ENCODE measurements at places on chromosomes 16 and 17.

GRCh38 chr17:73257516-73257915 lies 4.2 kb downstream of the CPSF4L start:
- DNase-seq: no peak

DNA sequence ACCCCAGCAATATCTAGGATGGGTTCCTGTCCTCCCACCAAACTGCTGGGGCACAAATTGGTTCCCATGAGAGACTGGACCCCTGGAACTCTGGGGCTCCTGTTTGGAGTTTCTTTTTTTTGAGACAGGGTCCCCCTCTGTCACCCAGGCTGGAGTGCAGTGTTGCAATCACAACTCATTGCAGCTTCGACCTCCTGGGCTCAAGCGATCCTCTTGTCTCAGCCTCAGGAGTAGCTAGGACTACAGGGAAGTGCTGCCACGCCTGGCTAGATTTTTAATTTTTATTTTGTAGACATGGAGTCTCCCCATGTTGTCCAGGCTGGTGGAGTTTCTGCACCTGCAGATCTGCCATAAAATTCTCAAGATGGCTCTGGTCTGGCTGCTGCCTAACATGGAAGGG lies 56.3 kb upstream of the BRD7 start:
- DNase-seq: no peak

GRCh38 chr17:27602721-27603420 lies 28.1 kb upstream of the LGALS9 start:
- peak; percentile 62 for DNase-seq

- no peak for DNase-seq
Measured at GRCh38 chr17:77886387-77886728, 72.1 kb upstream of the TNRC6C start.

GRCh38 chr16:35391328-35391727 lies 1931.9 kb downstream of the TP53TG3F start:
- DNase-seq: peak; percentile 27

- DNase-seq: no peak
Measured at GRCh38 chr16:15585956-15586355, 57.0 kb downstream of the MARF1 start.
